ENCODE measurements at places on chromosomes 2 and 18.
A peak's percentile ranks its signal among the peaks of the same experiment; 100 is the strongest.

GRCh38 chr2:98598781-98599428, 9.4 kb downstream of the COA5 start:
- DNase-seq: no peak

GRCh38 chr18:67261931-67262552, 254.5 kb downstream of the DSEL start:
- DNase-seq: no peak

DNA sequence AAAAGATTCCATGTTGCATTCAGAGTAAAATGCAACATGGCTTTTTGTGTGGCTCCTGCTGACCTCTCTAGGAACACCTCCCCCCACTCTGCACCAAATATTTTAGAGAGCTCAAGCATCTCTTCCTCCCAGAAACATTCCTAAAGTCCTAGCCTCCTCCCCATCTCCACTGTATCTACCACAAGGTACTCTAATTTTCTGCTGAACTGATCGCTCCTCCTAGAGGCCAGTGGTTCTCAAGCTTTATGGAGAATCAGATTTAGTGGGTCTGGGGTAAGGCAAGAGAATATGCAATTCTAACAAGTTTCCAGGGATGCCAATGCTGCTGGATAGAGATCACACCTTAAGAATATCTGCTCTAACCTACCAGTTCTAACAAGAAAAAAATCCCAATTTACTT, 89.5 kb upstream of the HNRNPA3 start:
- no peak for DNase-seq

GRCh38 chr18:79111483-79111882, 42.3 kb downstream of the ATP9B start:
- no peak for DNase-seq

DNA sequence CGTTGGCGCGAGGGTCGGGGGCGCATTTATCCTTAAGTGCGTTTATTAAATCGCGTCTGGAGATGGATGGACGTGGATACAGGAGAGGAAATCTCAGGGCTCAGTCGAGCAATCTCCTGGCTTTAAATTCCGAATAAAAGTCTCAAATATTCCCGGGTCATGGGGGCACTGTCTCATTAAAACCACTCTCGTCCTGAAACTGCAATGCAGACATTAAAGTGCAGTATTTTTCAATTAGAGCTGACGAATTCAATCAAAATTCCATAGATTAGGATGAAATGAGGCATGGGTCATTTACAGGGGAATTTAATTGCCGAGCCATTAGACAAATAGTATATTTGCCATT, 10.7 kb upstream of the GBX2 start:
- DNase-seq: no peak

- peak; percentile 34 for DNase-seq
These were observed 39.0 kb downstream of the COA5 start for GRCh38 chr2:98569197-98569793.

DNA sequence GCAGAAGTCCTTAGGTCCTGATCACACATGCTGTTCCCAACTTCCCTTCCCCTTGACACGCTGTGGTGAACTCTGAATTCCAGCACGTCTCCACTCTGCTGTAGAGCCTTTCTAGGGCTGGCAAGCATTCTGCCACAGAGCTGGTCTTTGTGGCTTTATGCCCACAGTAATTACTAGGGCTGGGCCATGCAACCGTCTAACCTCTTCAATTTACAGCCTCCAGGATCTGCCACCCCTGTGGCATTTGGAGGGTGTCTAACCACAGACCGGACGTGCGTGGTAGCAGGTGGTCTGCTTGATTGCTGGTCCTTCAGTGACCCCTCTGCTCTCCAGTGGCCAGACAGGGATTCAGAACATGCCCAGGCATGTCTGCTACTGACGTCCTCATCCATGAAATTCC, 43.1 kb upstream of the TGFA start:
- no peak for DNase-seq

DNA sequence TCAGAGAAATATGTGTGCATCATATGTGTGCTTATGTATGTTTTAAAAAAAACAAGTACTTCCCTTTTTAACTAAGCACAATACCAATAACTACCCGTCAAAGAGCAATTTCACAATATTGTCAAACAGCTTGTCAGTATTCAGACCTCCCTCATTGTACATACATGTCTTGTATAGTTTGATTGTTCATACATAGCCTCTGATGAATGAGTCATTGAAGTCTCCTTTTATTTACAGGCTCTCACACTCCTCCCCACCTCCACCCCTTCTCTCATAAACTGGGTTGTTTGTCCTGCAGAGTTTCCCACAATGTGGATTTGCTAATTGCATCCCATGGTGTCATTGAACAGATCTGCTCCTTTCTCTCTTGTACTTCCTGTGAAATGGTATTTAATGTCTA, 132.8 kb upstream of the L3MBTL4 start:
- DNase-seq: no peak

GRCh38 chr2:85549826-85550225, 10.9 kb downstream of the MAT2A start:
- no peak for DNase-seq

DNA sequence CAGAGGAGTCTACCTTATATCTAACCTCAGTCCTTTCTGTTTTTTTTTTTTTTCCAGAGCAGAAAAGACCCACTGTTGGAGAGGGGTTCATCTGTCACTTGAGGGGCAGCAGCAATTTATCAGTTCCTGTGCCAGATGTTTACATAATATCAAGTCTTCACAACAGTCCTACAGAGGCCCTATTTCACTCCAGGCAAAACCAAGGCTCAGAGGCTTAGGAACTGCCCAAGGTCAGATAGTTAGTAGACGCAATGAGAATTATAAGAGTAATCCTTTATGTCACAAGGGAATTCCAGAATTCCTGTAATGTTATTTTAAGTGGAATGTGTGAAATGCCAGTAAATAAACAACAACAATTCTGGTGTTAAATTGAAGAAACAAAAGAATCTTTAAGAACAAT, 696.1 kb downstream of the NRXN1 start:
- no peak for DNase-seq

DNA sequence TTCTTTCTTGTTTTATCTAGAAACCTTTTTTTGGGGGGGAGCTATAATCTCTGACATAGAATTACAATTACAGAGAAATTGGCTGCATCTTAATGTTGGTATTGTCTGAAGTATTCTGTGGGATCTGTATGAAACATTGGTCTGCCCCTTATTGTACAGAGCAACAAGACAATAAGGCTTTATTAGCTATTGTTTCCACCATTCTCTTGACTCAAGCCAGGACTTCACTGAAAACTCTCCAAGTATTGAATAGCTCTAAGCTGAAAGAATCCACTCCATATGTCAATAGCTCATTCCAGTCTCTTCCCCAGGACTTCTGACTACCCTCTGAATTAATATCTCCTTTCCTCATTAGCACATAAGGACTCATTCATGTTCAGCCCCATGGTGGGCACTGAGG, 77.8 kb downstream of the RHBDD1 start:
- no peak for DNase-seq

DNA sequence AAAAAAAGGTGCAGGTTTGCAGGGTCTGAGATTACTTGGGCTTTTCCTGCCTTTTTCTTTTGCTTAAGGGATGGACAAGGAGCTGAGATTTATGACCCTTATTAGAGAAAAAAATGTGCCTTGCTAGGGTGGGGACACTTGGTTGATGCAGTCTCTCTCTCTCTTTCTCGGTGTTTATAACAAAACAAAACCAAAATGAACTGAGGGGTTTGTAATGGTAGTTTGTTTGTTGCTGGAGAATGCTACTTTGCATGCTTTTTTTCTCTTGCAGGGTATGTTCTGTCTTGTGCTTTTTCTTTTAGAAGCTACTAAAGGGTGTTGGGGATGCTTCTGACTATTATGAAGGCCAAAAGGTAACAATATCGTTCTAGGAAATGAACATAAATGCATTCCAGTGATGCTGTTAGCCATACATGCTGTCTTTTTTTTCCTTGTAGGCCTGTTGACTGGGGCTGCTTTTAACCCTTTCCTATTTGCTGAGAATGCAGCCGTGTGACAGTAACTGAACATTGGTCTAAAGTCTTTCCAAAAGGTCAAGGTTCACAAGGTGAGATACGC, 435 bp downstream of the ZNF532 start:
- DNase-seq: no peak

- no peak for DNase-seq
These were observed 179.4 kb upstream of the FN1 start for GRCh38 chr2:215615067-215615802.

Data from HL-60 (cell line).